ENCODE measurements at places on chromosomes 11 and 22.

GRCh38 chr11:3203221-3204043 lies 15.2 kb downstream of the MRGPRG start:
- no peak for DNase-seq

DNA sequence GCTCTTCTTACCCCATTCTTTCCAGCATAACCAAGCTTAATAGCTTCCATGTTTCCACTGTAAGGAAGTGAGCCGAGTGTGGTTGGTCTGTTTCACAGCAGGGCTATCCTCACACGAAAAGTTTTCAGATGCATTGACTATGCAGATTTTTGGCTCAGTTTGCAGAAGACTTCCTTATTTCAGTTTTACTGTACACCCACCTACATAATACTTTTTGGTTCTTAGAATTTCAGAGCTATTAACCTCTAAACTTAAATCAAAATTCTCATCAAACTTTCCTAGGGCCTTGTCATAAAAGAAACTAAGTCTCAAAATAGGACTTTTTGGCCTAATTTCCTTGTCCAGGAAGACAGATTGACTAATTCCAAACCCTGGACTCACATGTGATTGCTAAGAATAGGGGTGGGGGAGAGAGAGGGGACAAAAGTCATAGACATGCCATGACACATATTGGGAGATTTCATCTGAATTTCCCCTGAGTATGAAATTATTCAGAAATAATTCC lies 7.3 kb upstream of the EHF start:
- no peak for DNase-seq

GRCh38 chr11:125369808-125370207 lies 126.3 kb downstream of the FEZ1 start:
- DNase-seq = no peak

DNA sequence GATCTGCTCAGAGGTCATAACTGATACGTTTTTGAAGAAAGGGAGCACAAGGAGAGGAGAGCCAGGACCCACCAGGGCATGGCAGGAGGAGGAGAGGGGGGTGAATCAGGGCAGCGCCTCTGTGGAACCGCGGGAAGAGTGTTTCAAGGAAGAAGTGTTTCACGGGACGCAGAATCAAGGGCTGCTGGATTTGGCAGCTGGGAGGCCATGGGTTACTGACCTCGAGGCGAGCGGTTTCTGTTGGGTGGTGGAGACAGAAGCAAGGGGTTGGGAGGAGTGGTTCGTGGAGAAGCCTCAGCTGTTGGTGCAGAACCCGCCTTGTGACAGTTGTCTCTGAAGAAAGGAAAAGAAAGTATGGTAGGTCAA lies 13.1 kb downstream of the VPS26B start:
- no peak for DNase-seq

GRCh38 chr22:49328630-49329405 lies 498.9 kb downstream of the BRD1 start:
- no peak for DNase-seq

DNA sequence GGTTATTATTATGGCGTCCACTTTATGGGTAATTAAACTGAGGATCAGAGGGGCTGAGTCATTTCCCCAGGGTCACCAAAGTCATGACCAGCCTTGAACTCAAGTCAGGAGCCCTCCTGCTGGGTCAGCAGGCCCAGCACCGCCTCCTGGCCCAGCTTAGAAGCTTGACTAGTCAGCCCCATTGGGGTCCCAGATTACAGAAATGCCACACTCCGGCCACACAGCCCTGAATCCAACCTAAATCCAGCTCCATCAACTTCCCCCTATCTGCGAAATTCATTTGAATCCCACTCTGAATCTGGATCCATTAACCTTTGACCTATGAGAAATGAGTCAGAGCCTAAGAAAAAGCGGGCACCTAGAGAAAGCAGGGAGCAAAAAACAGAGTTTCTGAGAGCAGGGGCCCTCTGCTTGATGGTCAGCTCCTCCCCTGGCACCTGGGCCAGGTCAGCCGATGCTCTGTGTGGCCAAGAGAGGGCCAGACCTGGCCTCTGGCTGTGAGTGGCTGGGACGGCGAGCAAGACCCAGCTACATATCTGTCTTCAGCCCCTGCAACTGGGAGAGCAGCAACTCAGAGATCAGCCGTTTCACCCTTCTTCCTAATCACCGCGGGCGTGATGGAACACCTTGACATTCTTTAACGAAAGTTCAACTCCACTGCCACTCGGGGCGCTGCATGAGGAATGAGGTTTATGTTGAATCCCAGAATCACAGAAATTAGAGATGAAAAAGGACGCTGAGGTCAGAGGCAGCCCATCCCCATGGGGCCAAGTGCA lies 196.1 kb downstream of the TRIM29 start:
- no peak for DNase-seq

DNA sequence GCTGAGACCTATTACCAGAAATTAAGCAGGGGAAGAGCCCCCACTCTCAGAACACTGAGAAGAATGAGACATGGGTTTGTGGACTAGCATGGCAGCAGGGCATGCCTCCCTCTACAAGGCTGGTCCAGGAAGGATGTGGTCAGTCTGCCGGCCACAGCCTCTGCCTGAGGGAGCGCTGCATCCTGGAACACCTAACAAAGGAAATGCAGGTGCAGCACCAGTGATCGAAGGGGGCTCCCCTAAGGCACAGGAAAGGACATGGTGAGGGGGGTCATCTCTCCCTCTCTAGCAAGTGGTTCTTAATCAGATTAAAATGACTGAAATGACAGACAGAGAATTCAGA lies 40.6 kb upstream of the ARL14EP start:
- DNase-seq = no peak

DNA sequence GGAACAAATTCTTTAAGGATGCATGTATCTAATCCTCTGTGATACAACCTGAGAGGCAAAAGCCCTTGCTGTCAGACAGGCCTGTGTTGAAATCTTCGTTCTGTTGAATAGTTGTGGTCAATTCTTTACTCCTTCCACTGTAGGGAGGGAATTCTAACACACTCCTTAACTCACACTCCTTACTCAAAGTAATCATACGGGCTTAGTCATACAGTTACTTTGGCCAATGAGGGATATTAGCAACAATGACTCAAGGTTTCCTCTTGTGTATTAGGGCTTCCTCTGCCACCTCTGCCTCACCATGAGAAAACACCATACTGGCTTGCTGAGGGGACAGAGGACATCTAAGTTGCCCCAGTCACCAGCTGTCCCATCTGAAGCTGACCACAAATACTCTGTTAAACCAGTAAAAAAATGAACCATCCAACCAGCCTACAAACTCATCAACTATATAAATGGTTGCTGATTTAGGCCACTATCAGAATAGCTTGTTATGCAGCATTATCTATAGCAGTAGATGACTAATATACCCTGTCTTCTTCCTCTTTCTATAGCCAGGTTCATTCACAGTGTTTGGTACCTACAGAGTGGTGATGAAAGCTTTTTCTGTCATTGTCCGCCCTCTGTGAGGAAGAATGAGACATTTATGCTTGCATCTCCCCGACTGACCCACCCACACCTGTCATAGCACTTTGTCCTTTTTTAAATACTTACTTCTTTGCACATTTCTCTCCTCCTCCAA lies 322.8 kb upstream of the SYN3 start:
- no peak for DNase-seq

- no peak for DNase-seq
Measured at GRCh38 chr22:49903322-49904039, 14.8 kb downstream of the ALG12 start.

DNA sequence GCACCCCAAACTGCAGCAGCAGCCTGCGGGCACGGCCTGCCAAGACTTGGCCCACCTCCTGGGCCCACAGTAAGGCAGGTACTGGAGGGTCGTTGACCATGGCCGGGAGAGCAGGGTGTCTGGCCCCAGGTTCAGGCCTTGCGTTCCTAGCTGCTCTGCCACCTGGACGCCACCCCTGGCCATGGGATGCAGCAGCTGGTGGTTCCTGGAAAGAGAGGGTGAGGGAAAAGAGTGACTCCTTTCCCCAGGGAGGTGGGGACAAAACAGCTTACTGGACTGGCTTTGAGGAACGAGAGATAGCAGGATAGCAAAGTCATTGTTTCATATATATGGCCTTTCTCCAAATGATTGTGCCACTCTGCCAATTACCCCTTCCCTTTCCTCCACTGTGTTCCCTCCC lies 1.8 kb downstream of the BSCL2 start:
- no peak for DNase-seq

DNA sequence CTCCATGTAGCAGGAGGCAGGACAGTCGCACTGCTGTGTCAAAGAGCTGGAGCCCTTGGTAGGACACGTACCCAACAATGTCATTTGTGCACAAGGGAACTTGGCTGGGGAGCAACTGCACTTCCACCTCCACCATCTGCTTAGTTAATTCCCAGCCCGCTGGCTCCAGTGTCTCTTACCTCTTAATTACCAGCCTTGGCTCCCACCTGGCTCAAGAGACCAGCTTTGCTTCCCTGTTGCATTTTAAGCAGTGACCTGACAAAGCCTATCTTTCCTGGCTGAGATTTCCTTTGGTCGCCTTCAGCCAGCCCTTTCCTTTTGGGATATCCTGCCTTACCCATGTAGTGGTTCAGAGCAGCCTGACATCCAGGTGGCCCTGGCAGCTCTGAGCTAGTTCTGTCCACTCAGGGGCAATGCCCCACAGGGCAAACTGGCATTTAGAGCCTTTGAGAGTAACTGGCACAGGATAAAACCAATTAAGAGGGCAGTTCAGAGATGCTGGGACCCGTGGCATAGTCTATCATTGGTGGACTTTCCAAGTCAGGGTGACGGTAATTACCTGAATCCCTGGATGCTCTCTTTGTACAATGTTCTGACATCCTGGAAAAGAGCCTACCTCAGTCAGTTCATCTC lies 212.6 kb upstream of the SORL1-AS1 start:
- DNase-seq = no peak

DNA sequence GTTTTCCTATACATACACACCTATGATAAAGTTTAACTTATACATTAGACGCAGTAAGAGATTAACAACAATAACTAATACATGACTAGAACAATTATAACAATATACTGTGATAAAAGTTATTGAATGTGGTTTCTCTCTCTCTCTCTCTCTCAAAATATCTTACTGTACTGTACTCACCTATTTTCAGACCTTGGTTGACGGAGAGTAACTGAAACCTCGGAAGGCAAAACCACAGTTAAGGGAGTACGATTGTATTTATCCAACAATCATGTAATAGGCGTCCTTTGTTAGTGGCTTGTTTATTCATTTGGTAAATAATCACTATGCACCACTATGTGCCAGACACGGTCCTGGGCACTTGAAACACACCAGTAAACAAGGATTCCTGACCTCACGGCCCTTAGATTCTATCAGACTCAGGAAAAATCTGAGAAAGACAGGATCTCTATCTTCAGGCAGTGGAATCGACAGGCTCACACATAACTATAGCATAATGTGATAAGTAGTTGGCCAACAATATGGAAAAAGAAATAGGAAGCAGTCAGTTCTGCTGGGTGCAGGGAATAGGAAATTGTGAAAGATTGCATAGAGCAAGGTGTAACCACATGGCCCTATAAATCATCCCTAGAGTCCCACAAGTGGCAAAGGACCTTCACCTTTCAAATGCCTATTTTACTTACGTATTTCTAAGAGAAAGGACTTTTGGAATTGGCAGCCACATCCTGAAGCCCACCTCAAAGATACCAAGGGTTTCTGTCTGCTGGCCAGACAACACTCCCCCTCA lies 12.0 kb downstream of the ETS1 start:
- no peak for DNase-seq

DNA sequence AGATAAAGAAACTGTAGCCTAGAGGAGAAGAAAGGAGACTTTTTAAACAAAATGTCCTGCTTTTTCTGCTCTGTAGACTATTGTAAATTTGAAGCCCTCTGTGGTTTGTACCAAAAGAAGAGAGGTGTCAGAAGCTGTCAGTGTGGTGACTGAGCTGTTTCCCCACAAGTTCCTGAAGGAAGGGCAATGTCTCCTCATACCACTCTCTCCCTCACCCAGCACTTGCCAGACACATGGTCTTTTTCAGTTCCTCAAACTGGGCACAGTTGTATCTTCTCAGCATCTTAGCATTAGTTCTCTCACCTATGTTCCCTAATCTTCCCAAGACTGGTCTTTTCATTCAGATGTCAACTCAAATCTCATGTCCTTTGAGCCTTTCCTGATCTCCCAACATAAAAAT lies 4.3 kb downstream of the BCO2 start:
- no peak for DNase-seq

DNA sequence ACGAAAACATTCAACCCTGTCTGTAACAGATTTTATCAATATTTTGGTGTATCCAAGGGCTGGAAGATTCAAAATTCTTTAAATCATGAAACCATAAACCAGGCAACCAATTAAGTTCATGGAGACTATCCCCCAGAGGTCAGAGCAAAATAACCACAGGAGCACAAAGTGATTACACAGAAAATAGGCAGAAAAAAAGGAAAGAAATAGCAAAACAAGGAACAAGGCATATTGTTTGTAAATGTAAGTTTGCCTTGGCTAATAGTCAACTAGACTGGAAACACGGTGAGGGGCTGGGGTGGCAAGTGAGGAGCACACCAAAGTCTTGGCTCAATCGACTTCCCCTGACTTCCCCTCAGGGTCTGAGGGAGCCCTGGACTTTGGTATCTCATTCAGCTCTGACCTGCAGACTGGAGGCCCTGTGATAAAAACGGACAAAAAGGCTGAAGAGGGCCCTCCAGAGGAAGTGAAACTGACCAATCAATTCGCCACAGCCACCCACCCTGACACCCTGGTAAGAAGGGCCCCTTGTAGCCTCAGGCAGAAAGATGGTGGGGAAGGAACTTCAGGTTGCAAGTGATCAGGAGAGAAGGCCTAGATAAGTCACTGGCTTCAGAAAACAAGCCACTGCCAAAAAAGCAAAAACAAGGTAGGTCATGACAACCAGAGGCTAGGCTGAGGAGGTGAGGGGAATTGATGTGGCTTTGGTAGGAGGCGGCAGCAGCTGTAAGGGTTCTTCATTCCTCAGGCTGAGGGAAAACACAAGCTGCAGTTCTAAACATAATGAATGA lies 1.8 kb downstream of the SIK3 start:
- no peak for DNase-seq

GRCh38 chr22:22520020-22520656 lies at the start of gene ZNF280A:
TSS of gene ZNF280A (minus strand) at chr22:22520270. CDS start at chr22:22515630, 4,640 bp downstream.
- no peak for DNase-seq

- no peak for DNase-seq
Measured at GRCh38 chr11:128465946-128466705, 121.2 kb downstream of the ETS1 start.

GRCh38 chr11:97909614-97910399 lies 1110.9 kb upstream of the CNTN5 start:
- DNase-seq = no peak

GRCh38 chr22:19105867-19106802 lies 16.1 kb downstream of the DGCR2 start:
- DNase-seq = no peak

All from stimulated activated CD4-positive, alpha-beta T cell treated with anti-CD3 and anti-CD28 coated beads, Interleukin-1b, Interleukin-23, amount 100 ng/mL, for 1 hour (primary cell).